Mucosa of descending colon (tissue), 3 donors: ENCODE measurements at places on chromosomes 6 and 20. TPM values are rescaled to one million over a fixed set of nuclear protein-coding genes. Genes with fewer than 3 reads are reported as not detected.

The OXT gene
- not detected for total RNA-seq

The SALL4 gene
- total RNA-seq = 0.41 TPM

The LRRN4 gene
- total RNA-seq = not detected

The CYP21A2 gene
- total RNA-seq = 0.93 TPM

The NDUFAF5 gene
- 41.5 TPM for total RNA-seq

The ZC3H12D gene
- 9.1 TPM for total RNA-seq

The OR12D3 gene
- not detected for total RNA-seq

The TGM3 gene
- 0.29 TPM for total RNA-seq

The CST5 gene
- total RNA-seq = not detected

The RGS17 gene
- 0.43 TPM for total RNA-seq

The SLC17A1 gene
- not detected for total RNA-seq

The PAX1 gene
- 0.06 TPM for total RNA-seq

The KIF16B gene
- total RNA-seq = 81.7 TPM

The CSNK2A1 gene
- total RNA-seq = 117 TPM

The KCNG1 gene
- total RNA-seq = 16.9 TPM

The MDC1 gene
- total RNA-seq = 29.5 TPM

The MATN4 gene
- 0.17 TPM for total RNA-seq

The SMPD2 gene
- 13.4 TPM for total RNA-seq

The RIMS1 gene
- not detected for total RNA-seq

The DPPA5 gene
- not detected for total RNA-seq

The DEFB124 gene
- not detected for total RNA-seq

The PTK6 gene
- 91.7 TPM for total RNA-seq

The PPP1R16B gene
- total RNA-seq = 5.6 TPM

The HLA-DQA1 gene
- total RNA-seq = 9.9 TPM

The DDX43 gene
- total RNA-seq = 1.6 TPM

The DZANK1 gene
- total RNA-seq = 2.4 TPM

The HTR1E gene
- total RNA-seq = not detected
